ENCODE measurements at places on chromosomes 5 and 9.

DNA sequence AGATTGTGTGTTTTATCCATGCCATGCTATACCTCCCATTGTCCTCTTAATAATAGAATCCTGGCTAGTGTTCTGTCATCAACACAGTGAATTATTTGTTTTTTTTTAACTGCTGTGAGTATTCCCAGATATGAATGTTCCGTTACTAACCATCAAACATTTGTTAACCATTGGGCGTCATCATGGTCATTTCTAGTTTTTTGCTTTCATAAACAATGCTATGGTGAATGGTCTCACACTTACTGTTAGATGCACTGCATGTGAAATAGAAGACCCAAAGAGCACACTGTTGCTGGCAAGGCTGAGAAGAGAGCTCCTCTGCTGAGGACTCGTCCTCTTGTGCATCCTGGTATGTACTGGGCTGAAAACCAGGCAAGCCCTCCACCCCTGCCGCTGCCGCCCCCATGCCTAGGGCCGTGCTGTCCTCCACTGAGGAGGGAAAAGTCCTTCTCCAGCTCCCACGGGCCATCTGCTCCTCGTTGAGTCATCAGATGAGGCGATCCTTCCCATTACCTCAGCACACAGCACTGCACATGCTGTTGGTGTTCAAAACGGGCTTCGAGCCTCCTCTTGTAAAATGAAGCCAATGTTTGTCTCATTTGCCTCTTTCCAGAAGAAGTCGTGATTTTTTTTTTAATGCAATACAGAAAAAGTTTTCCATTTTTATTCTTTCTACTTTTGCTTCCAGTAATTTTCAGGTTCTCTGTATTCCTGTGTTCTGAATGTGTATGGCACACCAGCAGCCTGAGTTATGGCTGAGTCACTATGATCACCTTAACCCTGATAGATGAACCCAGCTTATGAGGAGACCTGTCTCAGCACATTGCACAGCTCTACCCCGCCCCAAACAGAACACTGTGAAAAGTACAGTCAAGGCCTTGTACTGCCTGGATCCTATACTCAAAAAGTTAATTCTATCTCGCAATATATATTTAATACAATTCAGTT, 219.0 kb downstream of the AOPEP start:
- DNase-seq, result peak; percentile 59

GRCh38 chr9:108473209-108474112, 382.3 kb downstream of the ACTL7B start:
- peak; percentile 5 for DNase-seq

DNA sequence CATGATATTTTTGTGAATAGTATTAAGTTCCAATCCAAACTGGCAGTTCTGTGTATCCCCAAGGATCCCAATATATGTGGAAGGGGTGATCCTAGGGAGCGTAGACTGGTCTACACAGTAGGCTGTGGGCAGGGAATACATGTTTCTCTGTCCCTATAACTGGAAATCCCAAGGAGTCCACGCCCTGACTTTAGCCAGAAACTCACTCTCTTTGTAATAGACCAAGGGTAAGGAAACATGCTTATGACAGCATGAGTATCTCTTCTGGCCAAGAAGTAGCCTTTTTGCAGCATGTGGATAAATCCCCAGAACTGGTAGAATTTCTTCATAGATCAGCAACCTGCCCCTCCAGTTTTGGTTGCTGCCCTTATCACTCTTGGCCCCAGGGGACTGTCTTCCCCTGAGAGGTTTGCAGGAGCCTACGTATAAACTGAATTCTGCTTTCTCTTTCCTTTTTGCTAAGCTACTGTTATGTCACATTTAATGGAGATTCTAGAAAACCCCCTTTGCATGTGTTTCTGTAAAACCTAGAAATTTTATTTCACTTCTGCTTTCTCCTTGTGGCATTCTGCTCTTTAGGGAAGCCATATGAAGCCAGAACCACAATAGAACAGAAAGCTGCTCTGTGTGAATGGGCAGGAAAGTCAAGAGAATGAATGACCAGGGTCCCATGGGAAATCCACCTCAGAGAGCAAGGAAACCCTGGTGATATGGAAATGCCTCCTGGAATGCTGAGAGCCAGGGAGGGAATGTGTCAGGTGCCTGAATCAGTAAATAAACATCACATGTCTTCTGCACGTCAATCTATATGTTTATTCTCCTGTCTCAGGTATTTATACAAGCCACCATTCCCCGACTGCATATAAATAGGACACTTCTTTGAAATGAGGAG, 3.5 kb downstream of the IFNA2 start:
- DNase-seq, result no peak

- DNase-seq, result no peak
Measured at GRCh38 chr5:1912951-1913565, 30.3 kb upstream of the IRX4 start.

GRCh38 chr9:106590759-106591505, 272.0 kb upstream of the ZNF462 start:
- no peak for DNase-seq

DNA sequence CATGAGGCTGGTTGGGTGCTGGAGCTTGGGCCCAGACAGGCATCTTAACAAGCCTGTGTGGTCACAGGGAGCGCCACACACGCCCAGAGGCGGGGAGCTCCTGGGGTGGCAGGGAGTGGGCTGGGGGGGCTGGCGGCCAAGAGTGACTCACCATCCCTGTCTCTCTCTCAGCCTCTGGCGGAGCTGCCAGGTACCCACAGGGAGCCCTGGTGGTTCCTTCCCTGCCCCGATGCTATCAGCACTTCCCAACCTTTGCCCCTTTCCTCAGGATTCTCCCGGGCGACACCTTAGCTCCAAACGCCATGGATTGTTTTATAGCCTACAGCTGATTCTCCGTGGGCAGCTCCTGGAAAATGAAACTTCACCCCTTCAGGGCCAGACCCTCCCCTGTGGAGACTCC, 5.5 kb downstream of the SLC9A3 start:
- DNase-seq, result no peak

DNA sequence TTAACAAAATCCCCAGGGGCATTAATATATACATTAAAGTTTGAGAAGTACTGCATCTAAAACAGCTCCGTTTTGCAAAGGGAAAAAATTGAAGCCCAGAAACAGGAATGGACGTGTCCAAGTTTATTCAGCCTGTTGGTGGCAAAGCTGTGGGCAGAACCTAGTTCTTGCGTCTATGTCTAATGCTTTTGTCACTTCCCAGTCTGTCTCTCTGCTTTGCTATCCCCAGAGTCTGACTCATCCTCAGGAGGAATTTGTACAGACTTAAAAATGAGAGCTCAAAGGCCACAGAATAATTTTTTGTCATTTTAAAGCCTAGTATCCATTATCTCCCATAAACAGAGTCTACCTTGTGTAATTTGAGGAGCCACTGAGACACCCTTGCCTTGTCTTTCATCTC, 330.9 kb upstream of the GRIA1 start:
- no peak for DNase-seq

DNA sequence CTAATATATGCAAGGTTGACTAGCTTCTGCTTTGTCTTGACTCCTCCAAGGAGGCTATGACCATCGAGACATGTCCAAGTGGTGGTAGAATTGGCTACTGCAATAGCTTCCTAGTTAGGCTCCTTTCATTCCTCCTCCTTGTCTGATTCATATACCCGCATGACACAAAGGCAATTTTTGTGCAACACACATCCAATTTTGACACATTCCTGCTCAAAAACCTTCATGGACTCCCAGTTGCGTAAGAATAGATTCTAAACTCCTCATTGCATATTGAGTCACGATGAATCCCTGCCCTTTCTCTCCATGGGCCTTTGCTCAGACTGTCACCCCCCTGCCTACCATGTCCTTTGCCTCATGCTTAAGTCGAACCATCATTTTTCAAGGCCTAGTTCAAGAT, 344.5 kb downstream of the ACTL7B start:
- DNase-seq, result no peak

DNA sequence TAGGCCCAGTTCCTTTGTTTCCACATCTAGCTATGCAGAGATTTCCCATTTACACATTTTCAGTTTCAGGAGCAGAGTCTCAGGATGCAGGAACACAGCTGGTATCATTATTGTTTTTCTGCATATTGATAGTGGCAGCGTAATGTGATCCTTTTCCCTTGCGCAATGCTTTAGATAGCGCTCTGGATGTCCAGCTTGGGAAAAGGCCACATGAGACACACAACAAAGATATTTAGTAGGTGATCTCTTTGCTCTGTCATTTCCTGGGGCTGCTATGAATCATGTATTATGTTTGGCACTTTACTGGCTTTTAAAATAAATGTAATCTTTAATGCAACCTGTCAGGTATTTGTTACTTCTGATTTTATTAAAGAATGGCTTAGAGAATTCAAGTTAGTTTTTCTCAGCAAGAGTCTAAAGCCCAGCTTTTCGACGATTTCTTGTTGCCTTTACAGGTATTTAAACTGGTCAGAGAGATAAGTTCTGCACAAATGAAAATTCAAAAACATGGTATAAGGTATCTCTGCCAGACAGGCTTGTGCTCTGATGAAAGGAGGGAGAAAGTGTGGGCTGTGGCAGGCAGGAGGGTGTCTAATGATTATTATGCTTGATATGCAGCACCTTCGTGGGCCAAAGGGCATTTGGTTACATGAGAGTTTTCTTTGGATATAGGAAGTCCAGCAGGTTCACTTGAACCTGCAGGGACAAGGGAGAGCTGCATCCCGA, 42.2 kb downstream of the PTTG1 start:
- peak; percentile 52 for DNase-seq

- DNase-seq, result no peak
Measured at GRCh38 chr5:178411083-178411482, 178.5 kb upstream of the PHYKPL start.

DNA sequence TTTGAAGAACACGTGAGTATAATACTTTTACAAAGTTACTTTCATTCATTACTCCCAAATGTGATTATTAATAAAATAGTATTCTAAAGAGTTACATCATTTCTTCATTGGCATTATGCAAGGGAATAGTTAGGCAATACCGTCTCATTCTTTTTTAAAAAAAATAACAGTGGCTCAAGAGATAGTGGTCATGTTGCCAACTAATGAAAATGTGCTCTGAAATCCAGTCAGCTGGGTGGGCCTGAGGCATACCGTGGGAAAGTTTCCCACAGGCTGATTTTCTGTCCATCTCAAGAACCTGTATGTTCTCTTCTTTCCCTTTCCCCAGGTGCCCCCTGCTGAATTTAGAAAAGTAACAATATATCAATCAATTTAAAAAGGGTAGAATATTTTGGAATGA, 40.8 kb upstream of the ROPN1L start:
- no peak for DNase-seq

- DNase-seq, result no peak
Measured at GRCh38 chr5:139574641-139575312, 13.6 kb downstream of the UBE2D2 start.

GRCh38 chr5:175555168-175555785, 76.9 kb downstream of the SFXN1 start:
- DNase-seq, result no peak

DNA sequence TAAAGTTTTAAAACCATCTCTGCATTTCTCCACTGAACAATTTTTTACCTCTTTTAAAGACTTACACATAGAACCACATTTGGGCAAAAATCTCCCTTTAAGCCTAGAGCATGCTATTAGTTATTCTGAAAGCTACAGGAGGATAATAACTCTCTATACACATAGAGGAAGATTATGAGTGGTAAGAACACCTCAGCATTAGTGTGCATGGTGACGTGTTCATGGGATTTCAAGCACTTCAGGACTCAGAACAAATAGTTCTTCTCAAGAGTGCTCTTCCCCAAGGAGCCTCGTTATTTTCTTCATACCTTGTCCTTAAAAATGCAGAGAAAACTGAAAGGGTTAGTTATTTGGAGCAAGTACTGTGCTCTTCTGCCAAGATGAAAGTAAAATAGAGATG, 256.9 kb upstream of the TUSC1 start:
- no peak for DNase-seq

DNA sequence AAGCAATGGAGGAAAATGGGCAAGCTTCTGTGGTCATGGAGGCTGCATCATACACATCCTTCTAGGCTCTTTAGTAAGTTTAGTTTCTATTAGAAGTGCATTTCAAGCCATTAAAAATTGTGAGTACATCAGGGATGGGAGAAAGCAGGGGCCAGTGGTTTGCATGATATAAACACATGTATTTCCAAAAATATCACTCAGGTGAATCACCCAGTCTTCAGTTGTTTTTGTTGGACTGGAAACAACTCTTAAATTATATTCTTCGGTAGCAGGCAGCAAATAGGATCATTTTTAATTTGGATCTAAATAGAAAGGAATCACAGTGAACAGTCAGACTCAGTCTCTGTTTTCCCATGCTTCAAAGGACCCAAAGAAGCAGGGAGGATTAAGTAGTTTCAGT, 657.9 kb downstream of the TLR4 start:
- DNase-seq, result no peak

DNA sequence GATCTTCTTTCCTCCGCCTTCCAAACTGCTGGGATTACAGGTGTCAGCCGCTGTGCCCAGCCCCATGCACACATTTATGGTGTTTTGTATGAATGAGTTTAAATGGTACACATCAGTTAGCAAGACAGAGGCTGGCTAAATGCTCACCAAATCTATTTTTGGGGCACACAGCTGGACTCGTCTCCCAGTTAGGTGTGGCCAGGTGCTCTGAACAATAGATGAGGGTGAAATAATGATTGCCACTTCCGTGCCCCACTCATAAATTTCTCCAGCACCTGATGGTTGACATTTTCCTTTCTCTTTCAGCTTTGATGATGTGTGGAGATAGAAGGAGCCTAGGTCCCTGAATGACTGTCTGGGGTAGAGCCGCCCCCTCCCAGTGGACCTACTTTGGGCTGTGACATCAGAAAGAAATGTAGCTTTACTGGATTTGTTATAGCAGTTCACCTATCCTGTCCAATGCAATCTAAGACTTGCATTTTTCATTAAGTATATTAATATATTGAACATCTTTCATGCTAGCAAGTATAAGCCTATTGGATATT, 8.6 kb upstream of the RAPGEF1 start:
- DNase-seq, result no peak

GRCh38 chr9:35517552-35518224, 27.8 kb downstream of the RUSC2 start:
- peak; percentile 32 for DNase-seq

- DNase-seq, result no peak
Measured at GRCh38 chr5:56760723-56761122, 54.6 kb upstream of the MAP3K1 start.
